ENCODE measurements at places on chromosomes 1 and 21.
A peak's percentile ranks its signal among the peaks of the same experiment; 100 is the strongest.

- DNase-seq = peak; percentile 82
Measured at GRCh38 chr1:64223329-64224151, 20.1 kb downstream of the UBE2U start.

DNA sequence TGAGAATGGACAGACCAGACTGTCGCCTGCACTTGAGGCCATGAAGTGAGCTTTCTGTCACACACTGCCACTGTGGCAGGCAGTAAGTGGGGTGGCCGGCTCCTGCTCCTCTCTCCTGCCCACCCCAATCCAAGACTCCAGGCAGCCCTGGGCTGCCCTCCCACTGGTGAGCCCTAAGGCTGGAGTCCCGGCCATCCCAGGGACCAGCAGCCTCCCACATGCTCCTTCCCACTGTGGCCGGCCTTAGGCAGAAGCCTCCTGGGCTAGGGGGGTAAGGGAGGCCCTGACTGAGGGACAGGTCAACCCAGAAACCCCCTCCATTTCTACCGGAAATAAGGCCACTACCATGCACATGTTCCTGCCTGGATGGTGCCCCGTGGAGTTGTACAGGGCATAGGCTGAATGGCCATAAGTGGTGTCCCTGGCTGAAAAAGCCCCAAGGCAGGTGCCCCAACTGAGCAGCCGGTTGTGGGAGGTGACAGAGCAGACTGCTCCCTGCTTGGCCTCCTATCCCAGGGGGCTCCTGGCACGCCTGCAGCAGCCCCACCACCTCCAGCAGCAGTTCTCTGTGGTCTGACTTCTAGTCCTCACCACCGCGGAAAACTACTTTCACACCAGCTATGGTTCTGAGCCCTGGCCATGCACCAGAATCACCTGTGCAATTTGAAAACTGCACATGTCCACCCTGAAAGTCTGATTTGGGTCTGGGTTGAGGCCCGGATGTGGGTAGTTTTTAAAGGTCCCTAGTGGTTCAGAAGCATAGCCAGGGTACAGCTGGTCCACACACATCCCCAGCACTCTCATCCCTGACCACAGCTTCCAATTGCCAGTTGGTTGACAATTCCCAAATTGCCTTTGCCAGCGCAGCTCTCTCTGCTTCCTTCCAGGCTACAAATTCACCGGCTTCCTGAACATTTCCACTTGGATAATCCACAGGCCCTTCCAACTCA lies 1.6 kb upstream of the ARTN start:
- DNase-seq = no peak

GRCh38 chr1:241551759-241552638 lies 19.8 kb downstream of the KMO start:
- no peak for DNase-seq

DNA sequence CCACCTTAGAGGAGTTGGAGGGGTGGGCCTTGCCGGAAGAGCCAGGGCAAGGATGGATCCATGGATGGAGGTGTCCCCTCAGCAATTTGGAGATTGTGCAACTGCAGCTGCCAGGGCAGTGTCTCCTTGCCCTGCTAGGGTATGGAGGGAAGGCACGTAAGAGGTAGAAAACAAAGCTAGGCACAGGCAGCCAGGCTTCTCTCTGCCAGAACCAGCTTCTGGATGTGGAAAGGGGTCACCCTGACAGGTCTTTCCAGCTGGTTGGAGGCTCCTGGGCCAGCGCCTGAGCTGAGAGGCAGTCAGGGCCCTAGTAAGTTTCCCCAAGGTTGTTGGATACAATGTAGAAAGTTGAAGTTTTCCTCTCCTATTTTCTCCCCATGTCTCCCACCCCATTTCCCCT lies 15.2 kb upstream of the SLC25A34 start:
- no peak for DNase-seq

DNA sequence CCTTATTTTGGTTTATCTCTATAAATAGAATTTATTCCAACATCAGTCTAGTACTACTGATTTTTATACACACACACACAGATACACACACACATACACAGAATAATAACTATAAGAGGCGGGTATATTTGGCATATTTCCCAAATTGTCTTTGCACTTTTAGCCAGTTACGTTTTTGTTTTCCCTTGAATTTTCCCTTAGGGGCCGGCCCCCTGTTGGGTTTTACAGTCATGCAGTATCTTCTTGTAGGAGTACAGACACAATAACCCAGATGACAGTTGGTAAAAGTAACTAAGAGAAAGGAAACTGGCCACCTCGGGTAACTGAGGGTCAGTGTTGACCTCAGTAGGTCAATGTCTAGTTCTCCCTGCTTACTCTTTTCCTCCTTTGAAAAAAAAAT lies 50.9 kb downstream of the DISP1 start:
- DNase-seq = no peak

DNA sequence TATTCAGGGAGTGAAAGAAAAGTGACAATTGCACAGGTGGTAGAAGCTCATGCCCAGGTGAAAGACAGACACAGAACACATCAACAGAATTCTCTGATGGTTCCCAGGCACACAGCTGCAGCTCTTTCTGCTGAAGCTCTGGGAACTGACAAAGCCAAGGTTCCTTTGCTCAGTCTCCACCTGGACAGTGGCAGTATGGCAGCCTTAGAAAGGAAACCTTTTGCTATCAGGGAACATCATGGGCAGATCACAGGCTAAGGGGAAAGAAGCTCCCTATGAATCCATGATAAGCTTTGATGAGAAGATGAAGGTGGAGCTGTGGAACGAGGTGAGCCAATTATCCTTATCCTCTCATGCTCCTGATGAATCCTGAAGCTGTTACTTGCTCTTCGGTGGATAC lies 1.2 kb downstream of the SPRR2B start:
- DNase-seq = no peak

- no peak for DNase-seq
Measured at GRCh38 chr1:211928993-211929637, 98.6 kb upstream of the LPGAT1 start.

- no peak for DNase-seq
Measured at GRCh38 chr1:55524006-55524405, 308.8 kb upstream of the USP24 start.

GRCh38 chr1:239947801-239948200 lies 143.9 kb upstream of the FMN2 start:
- no peak for DNase-seq

- peak; percentile 52 for DNase-seq
Measured at GRCh38 chr1:145690587-145691558, 16.3 kb downstream of the PDZK1 start.

DNA sequence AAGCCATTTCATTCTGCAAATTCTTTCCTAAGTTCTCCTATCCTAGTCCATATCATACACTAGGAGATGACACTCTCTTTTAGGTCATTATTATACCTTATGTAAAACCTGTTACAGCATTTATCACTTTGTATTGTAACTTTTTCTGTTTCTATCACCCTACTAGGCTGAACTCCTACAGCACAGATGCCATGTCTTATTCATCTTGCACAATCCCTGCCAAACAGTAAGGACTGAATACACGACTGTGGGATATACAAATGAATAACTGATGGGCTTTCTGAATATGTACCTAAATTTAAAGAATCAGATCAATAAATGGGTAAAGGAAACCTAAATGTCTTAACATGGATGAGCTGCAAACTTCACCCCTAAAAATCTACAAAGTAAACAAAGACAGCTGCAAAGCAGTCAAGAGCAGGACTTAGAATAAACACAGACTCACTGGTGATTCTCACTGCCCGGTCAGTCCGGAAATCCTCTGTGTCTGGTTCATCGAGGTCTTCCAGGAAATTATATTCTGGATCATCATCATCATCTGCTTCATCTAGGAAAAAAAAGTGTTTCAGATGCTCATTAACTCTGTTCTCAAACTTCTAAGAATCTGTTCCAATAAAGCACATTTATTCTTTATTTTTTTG lies 62.3 kb downstream of the GON4L start:
- DNase-seq = no peak

- DNase-seq = no peak
Measured at GRCh38 chr1:106268070-106268469, 788.4 kb upstream of the PRMT6 start.

DNA sequence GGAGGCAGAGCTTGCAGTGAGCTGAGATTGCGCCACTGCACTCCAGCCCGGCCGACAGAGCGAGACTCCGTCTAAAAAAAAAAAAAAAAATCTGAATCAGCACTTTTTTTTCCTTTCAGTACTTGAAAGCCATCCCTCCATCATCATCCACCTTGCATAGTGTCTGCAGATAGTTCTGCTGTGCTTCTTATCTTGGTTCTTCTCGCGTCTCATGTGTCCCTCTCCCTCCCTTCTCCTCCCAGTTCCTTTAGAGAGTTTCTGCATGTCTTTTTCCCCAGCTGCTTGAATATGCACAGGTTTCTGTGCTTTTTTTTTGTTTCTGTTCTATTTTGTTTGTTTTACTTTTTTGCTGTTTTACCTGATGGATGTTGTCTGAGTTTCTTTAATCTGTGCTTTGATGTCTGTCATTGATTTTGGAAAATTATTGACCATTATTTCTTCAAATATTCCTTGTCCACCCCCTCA lies 3.9 kb upstream of the COL18A1 start:
- no peak for DNase-seq

DNA sequence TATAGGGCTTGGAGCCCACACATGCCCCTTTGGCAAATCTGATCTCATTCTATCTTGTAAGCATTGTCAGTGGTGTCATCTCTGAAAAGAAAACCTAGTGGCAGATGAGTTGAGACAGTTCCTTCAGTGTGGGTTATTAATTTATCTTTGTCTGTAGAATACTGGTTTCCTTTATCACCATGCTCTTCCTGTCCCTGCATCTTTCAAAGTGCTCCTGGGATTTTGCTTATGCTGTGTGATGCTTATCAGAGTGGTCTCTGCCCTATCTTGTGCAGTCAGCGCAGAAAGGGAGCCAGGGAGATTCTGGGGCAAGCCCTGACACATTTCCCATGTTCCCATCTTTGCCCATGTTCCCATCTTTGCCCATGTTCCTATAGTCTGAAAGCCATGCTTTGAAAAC lies 402.9 kb downstream of the RWDD3 start:
- DNase-seq = no peak

DNA sequence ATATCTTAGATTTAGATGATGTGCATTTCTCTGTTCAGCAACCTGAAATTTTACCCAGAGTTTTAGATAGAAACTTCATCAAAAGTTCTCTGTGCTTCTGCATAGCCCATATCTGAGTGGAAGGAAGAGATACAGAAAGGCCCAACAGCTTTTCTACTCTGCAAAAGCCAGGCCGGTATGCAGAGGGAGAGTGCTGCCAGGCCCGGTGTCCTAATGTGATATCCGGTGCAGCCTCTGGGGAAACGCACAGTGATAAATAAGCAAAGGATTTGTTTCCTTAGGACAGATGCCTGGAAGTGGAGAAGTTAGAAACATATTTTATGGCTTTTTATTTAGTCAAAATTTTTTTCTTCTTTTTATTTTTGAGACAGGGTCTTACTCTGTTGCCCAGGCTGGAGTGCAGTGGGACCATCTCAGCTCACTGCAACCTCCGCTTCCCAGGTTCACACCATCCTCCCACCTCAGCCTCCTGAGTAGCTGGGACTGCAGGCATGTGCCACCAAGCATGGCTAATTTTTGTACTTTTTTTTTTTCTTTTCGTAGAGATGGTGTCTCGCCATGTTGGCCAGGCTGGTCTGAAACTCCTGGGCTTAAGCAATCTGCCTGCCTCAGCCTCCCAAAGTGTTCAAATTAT lies 145.8 kb downstream of the PATJ start:
- DNase-seq = no peak

GRCh38 chr1:147072482-147073432 lies 99.5 kb downstream of the PRKAB2 start:
- DNase-seq = no peak

DNA sequence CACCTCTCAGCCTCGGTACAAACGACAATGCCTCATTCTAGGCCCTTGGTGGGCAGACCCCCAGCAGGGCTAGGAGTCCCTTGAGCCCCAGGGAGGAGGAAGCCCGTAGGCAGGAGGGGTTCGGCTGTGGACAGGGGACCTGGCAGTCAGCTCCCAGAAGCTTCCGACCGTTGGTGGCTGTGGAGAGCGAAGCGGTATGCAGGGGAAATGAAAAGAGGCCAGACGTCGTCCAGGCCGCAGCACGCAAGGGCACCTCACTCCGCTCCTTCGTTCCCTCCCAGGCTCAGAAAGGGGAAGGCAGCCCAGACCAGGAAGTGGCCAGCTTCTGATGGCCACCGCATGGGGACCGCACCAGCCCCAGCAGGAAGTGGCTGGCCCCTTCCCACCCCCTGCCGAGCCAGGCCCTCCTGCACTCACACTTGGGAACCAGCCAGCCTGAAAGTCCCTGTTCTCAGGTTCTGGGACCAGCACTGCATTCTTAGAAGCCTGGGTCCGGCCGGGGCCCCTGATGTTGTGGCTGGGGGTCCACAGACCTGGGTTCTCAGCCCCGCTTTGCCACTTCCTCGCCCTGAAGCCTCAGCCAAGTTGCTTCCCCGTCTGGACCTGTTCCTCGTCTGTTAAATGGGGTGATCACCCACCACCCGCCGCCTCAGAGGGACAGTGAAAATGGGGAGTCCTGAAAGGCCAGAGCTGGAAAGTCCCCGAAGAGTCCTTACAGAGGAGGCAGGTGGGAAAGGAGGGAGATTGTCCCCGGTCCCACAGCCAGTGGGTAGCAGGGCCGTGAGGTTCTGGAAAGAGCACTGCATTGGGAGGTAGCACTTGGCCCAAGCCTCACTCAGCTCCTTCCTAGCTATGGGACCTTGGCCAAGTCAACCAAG lies 104.0 kb upstream of the RUNX3 start:
- DNase-seq = no peak

DNA sequence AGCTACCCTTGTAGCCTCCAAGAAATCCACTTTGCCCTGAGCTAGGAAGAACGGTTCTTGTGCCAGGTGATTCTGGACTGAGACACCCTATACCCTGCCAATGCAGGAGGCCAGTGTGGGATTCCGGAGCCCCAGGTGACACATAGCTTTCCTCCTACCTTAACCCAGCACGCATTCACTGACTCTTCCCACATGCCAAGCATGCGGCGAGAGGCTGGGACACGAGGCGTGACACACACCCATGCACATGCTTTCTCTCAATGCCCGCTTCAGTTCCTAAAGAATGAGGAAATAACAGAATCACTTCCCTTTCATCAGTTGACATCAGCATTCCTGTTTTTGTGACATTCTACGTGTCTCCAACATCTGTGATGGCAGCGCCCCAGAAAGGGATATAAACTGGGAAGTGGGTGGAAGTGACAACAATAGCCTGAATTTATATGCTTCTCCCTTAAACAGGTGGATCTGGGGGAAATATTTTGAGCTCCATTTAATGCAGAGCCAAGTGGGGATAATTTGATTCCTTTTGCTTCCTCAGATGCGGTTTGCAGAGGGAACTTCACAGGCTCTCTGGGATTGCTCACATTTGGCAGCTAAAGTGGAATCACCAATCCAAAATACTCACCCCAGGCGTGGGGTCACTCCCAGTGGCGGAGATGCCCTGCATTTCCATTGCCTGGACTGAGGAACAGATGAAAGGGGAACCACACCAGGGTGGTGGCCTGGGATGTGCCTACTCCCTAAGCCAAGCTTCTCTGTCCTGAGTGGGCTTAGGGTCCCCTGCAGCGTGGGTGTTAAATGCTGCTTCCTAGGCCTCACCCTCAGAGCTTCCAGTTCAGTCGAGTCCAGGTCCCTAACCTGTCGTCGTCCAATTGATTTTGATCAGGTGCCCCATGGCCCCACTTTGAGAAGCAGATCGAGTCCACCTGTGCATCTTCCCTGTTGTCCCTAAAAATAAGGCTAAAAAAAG lies 445.1 kb downstream of the SIPA1L2 start:
- DNase-seq = no peak
